Left lung (tissue), 14 donors: ENCODE measurements at places on chromosomes 13 and 19. TPM values are rescaled to one million over a fixed set of nuclear protein-coding genes. Genes with fewer than 3 reads are reported as not detected.

Gene FAM124A
- 5.9 TPM for polyA plus RNA-seq

- DNase-seq, result no peak
Observed at GRCh38 chr13:110438776-110439175, 122.7 kb downstream of the RAB20 start.

GRCh38 chr13:76647550-76647949 is 238.7 kb downstream of the KCTD12 start:
- DNase-seq, result no peak

- DNase-seq, result no peak
Observed at GRCh38 chr19:34997071-34997617, 3.0 kb upstream of the GRAMD1A start.
